SJCRH30 (cell line): ENCODE measurements at places on chromosomes 5 and 9. TPM values are rescaled to one million over a fixed set of nuclear protein-coding genes. Genes with fewer than 3 reads are reported as not detected.

Gene HACD4
- not detected in 2 replicates for total RNA-seq

Gene SMAD5
- total RNA-seq: 63.4 and 79.5 TPM in 2 replicates

Gene HRCT1
- 0.48 TPM in 1 of 2 replicates, not detected in the other for total RNA-seq

Gene CCDC183
- total RNA-seq: 0.14 TPM in 1 of 2 replicates, not detected in the other

Gene PCDHA9
- total RNA-seq: 0.02 TPM in 1 of 2 replicates, not detected in the other

Gene PKN3
- total RNA-seq: 15.8 and 20.2 TPM in 2 replicates

Gene KIF4B
- total RNA-seq: 0.02 and 0.03 TPM in 2 replicates

Gene GABRA6
- not detected in 2 replicates for total RNA-seq

Gene ABHD17B
- total RNA-seq: 43.2 and 48.2 TPM in 2 replicates

Gene IGIP
- total RNA-seq: 1.5 and 1.6 TPM in 2 replicates

Gene SLC6A19
- total RNA-seq: not detected in 2 replicates

Gene TRIM36
- total RNA-seq: 14.9 and 15.3 TPM in 2 replicates

Gene CATSPER3
- not detected in 2 replicates for total RNA-seq

Gene FBLL1
- total RNA-seq: not detected in 2 replicates

Gene AGPAT2
- total RNA-seq: 11.2 and 11.8 TPM in 2 replicates

Gene C5orf58
- not detected in 2 replicates for total RNA-seq

Gene RHOBTB3
- 194 and 212 TPM in 2 replicates for total RNA-seq
